A549 treated with dexamethasone at 1 μM for 4 hours (cell line): ENCODE measurements at places on chromosomes 3 and 15. TPM values are rescaled to one million over a fixed set of nuclear protein-coding genes. Genes with fewer than 3 reads are reported as not detected.

The STRIT1 gene
- not detected in 5 replicates for total RNA-seq

The PRTG gene
- total RNA-seq, result 8.6 to 10.8 TPM (median 10.0 TPM) in 5 replicates

The XCR1 gene
- not detected in 5 replicates for total RNA-seq

The VEPH1 gene
- total RNA-seq, result 0.25 to 0.73 TPM (median 0.48 TPM) in 5 replicates

The DOCK3 gene
- total RNA-seq, result 0.28 to 0.43 TPM (median 0.35 TPM) in 5 replicates

The SAMMSON gene
- not detected in 5 replicates for total RNA-seq

The NANOGP8 gene
- total RNA-seq, result not detected in 5 replicates

The CRTC3 gene
- total RNA-seq, result 18.5 to 27.8 TPM (median 26.5 TPM) in 5 replicates

The GOLGA8O gene
- total RNA-seq, result 0.27 to 0.57 TPM (median 0.38 TPM) in 5 replicates

The UNC13C gene
- not detected in 5 replicates for total RNA-seq

The NEK10 gene
- 0.44 to 0.95 TPM (median 0.73 TPM) in 5 replicates for total RNA-seq

The CCR9 gene
- 0.08 TPM in 1 of 5 replicates, not detected in the others for total RNA-seq

The NDUFB5 gene
- 43.6 to 56.2 TPM (median 46.9 TPM) in 5 replicates for total RNA-seq

The MAGI1 gene
- 2.3 to 5.1 TPM (median 4.6 TPM) in 5 replicates for total RNA-seq

The PP2D1 gene
- not detected in 5 replicates for total RNA-seq

The IL17RB gene
- 0.41 to 1.00 TPM (median 0.69 TPM) in 5 replicates for total RNA-seq
